ENCODE measurements at places on chromosomes 12 and 14.

DNA sequence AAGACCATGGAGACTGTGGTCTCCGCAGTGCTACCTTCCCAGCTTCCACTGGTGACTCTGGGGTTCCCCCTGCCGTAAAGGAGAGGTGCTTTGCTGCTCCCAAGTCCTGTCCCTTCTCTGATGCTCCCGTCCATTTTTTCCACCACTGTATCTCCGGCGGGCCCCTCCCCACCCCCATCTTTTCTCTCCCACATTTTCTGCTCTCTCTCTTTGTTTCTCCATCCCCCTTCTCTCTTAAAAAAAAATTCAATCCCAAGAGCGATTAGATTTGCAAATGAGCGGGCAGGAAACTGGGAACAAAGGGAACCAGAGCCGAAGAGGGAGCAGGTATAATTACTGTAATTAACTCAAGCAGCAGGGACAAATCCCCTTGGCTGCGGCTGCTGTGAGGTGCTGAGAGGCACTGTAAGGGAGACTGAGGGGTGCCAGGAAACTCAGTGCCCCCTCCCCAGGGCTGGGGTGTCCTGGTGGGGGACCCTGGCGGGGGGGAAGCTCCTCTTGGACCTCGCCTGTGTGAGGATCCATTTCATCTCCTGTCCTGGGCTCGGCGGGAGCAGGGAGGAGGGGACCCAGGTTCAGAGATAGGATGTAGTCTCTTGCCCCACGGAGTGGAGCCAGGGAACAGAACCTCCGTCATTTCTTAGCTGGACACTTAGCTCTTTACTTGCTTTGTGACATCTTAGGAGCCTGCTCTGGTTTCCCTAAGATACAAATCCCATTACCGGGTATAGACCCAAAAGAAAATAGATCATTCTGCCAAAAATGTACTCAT lies 140.4 kb upstream of the NRXN3 start:
- no peak for DNase-seq

DNA sequence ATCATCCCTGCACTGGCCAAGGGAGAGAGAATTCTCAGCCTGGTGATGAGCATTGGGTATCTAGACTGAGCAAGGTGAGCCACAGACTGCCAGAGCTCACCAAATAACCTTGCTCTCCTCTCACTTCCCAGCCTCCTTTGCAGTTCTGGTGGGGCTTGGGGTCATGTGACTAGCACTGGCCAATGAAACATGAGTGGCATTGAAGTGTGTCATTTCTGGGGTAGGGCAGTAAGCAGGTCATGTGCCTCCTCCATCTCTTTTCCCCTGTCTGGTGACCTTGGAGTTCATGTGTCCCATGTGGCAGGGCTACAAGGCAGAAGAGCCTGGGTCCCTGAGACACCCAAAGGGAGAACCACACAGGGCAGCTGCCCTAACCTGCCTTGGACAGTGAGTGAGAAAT lies 3.6 kb upstream of the KRT72 start:
- DNase-seq = no peak

DNA sequence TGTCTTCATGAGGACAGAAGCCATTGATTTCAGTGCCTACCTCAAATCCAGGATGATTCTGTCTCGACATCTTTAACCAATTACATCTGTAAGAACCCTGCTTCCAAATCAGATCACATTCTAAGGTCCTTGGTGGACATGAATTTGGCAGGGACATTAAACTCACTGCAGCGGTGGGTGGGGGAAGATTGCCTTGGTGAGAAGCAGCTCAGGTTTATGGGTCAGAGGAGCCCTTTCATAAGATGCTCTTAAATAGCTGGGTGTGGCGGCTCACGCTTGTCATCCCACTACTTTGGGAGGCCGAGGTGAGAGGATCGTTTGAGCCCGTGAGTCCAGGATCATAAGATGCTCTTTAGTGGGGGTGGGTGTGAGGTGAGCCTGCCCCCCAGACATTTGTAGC lies 42.9 kb downstream of the ELK3 start:
- DNase-seq = no peak

DNA sequence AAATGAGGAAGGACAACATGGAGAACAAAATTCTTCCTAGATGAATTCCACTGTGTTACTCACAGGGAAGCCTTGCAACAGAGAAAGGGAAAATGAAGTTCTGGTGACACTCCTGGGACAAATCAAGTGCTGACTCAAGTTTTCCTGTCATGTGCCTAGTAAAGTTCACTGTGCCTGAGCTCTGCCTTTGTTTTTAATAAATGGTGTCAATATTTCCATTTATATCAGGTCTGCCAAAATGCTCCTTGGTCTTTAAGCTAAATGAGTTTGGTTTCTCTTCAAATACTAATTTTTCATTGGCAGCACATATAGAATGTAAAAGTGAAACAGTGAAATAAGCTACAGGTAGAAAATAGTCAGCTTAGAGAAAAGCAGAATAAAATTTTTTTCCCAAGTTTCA lies 33.0 kb downstream of the HIGD1C start:
- no peak for DNase-seq

DNA sequence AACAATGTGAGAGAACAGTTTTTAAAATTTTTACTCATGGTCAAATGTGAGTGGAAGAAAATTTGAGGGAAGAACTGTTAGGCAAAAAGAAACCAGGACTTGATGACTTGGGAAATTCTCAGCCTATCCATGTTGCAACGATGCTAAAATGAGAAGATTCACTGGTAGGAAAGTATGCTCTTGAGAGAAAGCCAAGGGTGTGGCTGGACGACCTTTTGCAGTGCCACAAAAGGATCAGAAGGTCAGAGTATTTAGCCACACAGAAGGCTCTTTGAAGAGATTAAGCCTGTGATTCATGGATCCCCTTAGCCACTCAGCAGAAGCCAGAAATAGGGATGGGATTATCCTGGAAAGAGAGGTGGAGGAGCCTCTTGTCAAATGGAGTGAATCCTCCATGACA lies 336.8 kb downstream of the LRIG3 start:
- no peak for DNase-seq
